Midbrain (tissue), 1 donor: ENCODE measurements at places on chromosomes 11 and 22.
A peak's percentile ranks its signal among the peaks of the same experiment; 100 is the strongest.

DNA sequence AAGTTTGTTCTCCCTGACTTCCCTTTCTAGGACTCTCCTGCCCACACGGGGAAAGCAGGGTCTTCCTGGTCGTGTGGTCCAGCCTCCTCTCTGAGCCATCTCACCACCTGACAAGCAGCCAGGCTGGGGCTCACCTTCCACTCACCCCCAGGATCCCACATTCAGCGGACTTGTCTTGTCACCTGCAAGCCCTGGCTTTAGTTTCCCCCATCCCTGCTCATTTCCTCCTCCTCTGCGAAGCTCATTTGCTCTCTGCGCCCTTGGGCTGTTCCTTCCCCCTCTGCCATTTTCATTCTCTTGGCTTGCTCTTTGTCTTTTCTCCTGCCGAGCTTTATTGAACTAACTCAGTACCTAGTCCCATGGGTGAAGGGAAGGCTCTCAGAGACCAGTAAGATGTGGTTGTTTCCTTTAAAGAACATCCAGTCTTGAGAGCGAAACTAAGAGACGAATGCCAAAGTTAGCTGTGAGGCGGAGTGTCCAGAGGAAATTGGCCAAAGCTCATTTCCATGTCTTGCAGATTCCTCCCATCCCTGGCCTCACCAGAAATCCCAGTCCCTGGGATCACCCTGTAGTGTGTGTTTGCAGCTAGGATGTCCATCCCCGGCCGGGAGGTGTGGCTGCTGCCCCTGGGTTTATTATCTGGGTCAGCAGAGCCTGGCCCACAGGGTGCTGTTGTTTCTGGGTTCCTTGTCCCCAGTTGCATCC is 2.0 kb downstream of the ST14 start:
- DNase-seq, result no peak

- no peak for DNase-seq
Observed at GRCh38 chr11:34938611-34939010, 22.2 kb downstream of the PDHX start.

- no peak for DNase-seq
Observed at GRCh38 chr11:12274558-12275197, 102.7 kb upstream of the PARVA start.

DNA sequence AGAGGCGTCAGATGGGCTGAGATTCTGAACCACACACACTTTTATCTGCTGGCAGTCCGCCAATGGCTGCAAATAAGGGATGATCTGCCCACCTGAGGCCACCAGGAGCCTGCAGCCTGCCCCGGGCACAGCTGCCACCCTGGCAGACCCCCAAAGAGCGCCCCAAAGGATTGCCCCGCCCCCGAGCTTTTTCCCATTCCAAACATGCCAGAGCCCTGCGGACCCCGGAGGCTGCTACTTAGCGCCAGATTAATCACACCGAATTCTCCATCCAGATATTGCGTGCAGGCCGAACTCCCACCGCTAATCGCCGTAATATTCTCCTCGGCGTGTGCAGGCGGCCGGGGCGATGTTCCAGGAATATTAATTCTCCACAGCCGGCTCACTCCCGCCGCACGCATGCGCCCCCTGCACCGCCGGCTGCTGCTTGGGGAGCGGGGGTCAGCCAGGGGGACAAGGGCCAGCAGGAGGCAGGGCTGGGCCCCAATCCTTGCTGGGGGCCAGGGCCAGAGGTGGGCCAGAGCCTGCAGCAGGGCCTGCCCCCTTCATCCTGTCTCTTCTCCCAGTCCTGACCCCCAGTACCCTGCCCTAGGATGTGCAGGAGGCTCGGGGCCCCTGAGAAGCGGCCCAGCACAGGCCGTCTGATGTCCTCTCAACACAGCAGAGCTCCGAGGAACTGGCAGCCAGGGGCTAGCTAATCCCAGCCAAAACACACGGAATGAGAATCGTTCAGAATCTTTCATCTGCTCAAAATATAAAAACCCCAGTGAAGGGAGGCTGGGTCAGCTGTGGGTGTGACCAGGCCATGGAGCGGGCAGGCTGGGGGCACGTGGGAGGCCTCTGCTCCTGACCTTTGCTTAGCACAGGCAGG is 19.5 kb upstream of the TCF20 start:
- peak; percentile 34 for DNase-seq

DNA sequence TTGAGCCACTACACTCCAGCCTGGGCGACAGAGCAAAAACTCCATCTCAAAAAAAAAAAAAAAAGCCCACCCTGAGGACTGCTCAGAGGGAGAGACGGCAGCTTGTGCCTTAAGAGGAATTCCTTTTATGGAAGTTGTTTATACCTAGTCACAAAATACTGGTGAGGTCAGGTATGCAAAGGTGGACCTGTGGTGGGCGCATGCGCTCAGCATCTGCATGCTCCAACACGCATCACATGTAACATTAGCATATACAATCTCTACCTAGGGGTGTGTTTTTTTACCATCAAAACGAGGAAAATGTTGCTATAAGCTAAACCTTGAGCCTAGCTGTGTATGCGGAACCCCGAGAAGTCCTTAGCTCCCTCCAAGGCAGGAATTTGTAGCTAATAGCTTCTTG is 6.8 kb upstream of the SART1 start:
- DNase-seq, result no peak

DNA sequence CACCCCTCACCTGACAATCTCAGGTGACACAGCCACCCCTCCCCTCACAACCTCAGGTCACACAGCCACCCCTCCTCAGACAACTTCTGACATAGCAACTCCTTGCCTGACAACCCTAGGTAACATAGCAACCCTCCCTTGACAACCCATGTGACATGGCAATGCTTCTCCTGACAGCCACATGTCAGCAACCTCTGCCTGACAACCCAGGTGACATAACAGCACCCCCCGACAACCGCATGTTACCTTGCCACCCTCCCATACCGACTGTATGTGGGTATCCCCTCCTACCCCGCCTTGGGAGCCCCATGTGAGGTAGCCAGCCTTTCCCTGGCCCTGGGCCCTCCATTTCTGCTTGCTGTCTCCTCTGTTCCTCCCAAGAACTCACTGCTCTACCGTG is 77.7 kb upstream of the B3GAT1 start:
- DNase-seq, result no peak
